ENCODE measurements at places on chromosomes 4 and X. TPM values are rescaled to one million over a fixed set of nuclear protein-coding genes. Genes with fewer than 3 reads are reported as not detected.

LAMTOR3 gene
- 37.0 TPM for polyA plus RNA-seq

DNA sequence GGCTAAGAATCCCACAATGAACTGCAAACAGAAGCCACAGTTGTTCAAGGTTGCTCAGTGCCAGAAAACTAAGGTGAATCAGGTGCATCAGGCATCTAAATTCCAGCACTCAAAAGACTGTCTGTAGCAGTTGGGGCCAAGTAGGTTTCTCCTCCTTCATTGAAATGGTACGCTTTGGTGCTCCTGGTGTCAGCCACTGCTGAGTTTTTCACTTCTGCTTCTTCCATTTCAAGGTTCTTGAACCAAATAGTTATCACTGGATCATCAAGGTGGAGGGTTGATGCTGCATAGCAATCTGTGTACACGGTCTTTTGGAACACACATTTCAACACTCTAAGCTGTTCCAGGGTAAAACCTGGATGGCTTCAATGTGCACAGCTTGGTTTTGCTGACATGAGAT lies 74.4 kb downstream of the TMA16 start:
- DNase-seq, result no peak
- no peaks in the 10 kb centered on the region for H3K4me1 ChIP-seq
- H3K36me3 ChIP-seq, result no peaks in the 10 kb centered on the region
- no peak overlapping the region for H3K4me3 ChIP-seq
- no peaks in the 10 kb centered on the region for H3K27me3 ChIP-seq

GRCh38 chrX:8714164-8714563 lies 17.8 kb downstream of the ANOS1 start:
- no peak for DNase-seq
- H3K36me3 ChIP-seq, result no peaks in the 10 kb centered on the region
- no peak overlapping the region for H3K27ac ChIP-seq
- no peaks in the 10 kb centered on the region for H3K4me1 ChIP-seq
- no peaks in the 10 kb centered on the region for H3K27me3 ChIP-seq

SMIM10L2A gene
- polyA plus RNA-seq, result 0.49 TPM

DNA sequence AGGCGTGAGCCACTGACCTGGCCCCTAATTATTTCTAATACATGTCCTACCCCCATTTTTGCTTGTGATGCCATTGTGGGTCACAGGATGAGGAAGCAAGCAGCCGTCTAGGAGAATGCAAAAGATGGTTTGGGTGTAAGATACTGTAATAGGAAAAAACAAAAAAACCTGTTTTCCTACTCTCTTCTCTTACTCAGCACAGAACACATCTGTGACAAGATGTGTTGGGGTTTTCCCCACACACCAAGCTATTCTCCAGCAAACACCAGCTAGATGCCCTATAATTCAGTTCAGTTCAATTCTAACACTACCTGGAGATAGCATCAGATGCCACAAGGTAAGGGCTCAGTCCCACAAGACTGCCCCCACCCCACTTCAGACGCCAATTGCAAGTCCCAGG lies 15.3 kb upstream of the HPRT1 start:
- no peak overlapping the region for H3K4me3 ChIP-seq
- DNase-seq, result no peak
- H3K36me3 ChIP-seq, result no peaks in the 10 kb centered on the region
- no peak overlapping the region for H3K27ac ChIP-seq
- H3K4me1 ChIP-seq, result no peaks in the 10 kb centered on the region
- no peaks in the 10 kb centered on the region for H3K27me3 ChIP-seq

GRCh38 chr4:6986072-6986780 lies 56.9 kb upstream of the TADA2B start:
- peak overlapping the region; percentile 86 for H3K27ac ChIP-seq
- H3K4me1 ChIP-seq, result peaks cover 31% of the 10 kb centered on the region
- peak overlapping the region; percentile 73 for H3K4me3 ChIP-seq

DNA sequence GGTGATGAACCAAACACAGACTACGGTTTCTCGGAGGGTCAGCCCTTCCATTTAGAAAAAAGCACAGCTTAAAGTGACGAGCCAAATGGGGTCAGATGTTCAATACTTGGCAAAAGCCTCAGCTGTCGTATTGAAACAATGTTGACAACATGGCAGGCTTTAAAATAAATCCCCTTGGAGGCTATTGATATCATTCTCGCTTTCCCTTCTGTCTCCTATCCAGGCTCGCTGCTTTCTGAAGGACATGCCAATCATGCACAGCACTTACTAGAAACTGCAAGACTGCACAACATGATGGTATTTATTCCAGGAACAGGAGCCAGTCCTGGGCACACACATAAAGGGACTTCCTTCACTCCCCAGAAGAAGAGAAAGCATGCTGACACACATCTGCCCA lies 137.9 kb downstream of the SLC7A11 start:
- H3K4me3 ChIP-seq, result no peak overlapping the region
- DNase-seq, result no peak
- H3K4me1 ChIP-seq, result no peaks in the 10 kb centered on the region
- no peaks in the 10 kb centered on the region for H3K27me3 ChIP-seq
- no peak overlapping the region for H3K27ac ChIP-seq

- DNase-seq, result no peak
- no peak overlapping the region for H3K27ac ChIP-seq
- H3K4me1 ChIP-seq, result no peaks in the 10 kb centered on the region
These were observed 190.2 kb downstream of the SMIM20 start for GRCh38 chr4:26104056-26104685.

DNA sequence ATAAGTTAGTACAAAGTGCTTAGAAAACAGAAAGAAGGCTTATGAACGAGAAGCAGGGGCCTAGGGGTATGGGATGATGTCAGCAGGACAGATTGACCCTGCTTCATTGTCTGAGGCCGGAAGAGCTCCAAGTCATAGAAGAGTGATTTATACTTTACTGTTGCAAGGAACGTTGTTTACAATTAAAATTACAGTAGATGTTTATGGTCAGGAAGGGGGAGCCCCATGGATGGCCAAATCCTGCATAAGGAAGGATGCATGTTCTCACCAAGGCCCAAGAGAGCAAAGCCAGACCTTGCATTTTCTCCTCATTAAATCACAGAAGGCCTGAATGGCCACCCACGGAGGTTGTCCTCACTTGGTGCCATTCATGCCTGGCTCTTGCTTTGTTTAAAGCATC lies 115.3 kb downstream of the LDB2 start:
- H3K36me3 ChIP-seq, result no peaks in the 10 kb centered on the region
- no peak overlapping the region for H3K4me3 ChIP-seq
- DNase-seq, result no peak
- H3K27ac ChIP-seq, result no peak overlapping the region
- no peaks in the 10 kb centered on the region for H3K27me3 ChIP-seq

DNA sequence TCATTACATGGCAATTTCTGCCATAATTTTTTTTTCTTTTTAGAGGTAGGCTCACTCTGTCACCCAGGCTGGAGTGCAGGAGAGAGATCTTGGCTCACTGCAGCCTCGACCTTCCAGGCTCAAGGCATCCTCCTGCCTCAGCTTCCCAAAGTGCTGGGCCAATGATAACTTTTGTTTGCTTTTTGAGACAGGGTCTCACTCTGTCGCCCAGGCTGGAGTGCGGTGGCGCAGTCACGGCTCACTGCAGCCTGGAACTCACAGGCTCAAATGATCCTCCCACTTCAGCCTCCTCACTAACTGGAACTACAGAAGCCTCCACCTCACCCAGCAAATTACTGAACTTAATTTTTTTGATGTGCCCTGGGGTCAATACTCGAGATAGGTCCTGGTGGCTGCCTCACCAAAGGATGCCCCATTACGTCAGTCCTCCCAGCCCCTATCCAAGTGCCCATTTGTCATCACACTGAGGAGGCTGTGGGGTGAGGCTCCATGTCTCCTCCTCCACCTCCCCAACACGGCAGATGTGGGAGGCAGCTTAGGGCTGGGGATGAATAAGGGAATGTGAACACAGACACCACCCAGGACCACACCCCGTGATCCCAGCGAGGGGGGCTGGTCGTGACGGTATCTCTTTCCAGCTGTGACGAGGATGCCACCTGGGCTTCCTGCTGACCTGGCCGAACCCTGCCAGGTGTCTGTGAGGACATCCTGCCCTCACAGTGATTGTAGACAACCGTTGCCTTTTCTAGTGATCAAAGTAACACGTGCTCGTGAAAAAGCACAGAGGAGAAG lies 12.4 kb upstream of the NKX1-1 start:
- H3K36me3 ChIP-seq, result no peaks in the 10 kb centered on the region
- H3K27ac ChIP-seq, result no peak overlapping the region
- H3K4me3 ChIP-seq, result no peak overlapping the region
- no peaks in the 10 kb centered on the region for H3K27me3 ChIP-seq

DNA sequence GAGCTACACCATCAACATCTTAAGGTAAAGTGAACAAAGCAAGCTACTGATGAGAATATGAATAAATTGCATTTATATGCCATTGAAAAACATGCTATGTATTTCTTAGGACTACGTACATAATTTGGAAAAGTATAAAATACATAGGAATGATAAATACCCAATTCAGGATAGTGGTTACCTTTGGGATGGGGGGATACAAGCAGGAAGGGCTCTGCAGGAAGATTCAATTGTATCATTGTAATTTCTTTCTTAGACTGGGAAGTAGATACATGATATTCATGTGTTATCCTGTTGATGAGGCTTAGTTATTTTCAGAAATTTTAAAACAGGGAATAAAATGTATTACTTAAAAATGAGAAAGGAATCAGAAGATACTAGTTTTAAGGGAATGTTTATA lies 43.4 kb downstream of the TRAPPC11 start:
- no peaks in the 10 kb centered on the region for H3K27me3 ChIP-seq
- H3K27ac ChIP-seq, result no peak overlapping the region
- no peaks in the 10 kb centered on the region for H3K4me1 ChIP-seq
- H3K4me3 ChIP-seq, result no peak overlapping the region
- DNase-seq, result no peak
- H3K36me3 ChIP-seq, result peaks cover 29% of the 10 kb centered on the region

- DNase-seq, result peak; percentile 28
- H3K27me3 ChIP-seq, result peaks cover 5% of the 10 kb centered on the region
- H3K4me1 ChIP-seq, result no peaks in the 10 kb centered on the region
- H3K36me3 ChIP-seq, result no peaks in the 10 kb centered on the region
These were observed at the start of gene PDLIM3 for GRCh38 chr4:185534866-185535611. Gene PDLIM3 (minus strand): TSS chr4:185535507. CDS start chr4:185535434, 73 bp downstream.

DNA sequence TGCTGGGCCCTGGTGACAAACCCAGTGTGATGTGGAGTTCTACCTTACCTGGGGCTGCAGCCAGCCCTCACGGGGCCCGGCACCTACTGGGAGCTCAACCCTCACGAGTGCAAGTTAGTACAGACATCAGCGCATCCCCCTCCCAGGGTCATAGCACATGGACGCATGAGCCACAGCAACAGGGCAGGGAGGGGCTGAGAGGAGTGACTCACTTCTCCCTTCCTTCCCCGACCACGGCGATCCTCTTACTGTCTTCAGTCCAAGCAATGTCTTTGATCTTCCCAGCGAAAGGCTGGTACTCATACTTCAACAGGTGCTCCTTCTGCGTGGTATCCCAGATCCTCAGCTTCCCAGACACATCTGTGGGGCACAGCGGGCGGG lies 17.8 kb downstream of the WDR1 start:
- peaks cover 82% of the 10 kb centered on the region for H3K36me3 ChIP-seq
- H3K4me1 ChIP-seq, result peaks cover 77% of the 10 kb centered on the region
- no peak for DNase-seq

DNA sequence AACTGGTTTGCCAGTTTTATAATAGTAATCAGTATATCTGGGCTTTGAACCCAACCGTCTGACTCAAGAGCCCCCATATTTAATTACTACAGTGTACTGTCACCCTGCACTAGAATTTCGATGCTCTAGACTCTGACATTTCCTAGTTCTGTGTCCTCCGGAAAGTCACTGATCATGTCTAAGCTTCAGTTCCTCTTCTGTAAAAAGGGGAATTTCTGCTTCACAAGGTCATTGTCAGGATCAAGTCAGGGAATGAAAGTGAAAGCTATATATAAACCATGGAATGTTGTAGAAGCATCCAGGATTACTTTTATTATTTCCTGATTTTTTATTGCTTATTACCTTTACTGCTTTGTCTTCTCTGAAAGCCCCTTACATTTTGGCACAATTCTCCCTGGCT lies 4.0 kb upstream of the KCNIP4 start:
- H3K4me3 ChIP-seq, result no peak overlapping the region
- peaks cover 4% of the 10 kb centered on the region for H3K27me3 ChIP-seq
- no peaks in the 10 kb centered on the region for H3K4me1 ChIP-seq
- H3K27ac ChIP-seq, result no peak overlapping the region

DNA sequence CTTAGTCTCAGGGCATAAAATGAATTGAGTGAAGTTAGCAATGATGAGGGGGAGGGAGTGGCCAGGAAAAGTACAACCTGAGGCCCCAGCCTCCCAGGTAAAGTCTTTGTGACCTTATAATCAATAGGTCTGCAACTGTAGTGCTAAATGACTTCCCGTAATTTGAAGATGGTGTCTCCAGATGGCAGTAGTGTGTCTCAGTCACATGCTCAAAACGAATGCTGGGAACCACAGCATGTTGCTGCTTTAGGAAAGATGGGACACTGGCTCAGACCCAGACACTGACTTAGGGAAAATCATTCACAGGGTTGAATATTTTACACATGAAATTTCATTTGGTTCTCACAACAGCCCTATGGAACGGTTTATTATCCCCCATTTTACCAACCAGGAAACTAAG lies 10.3 kb downstream of the SRPX2 start:
- no peaks in the 10 kb centered on the region for H3K4me1 ChIP-seq
- no peak overlapping the region for H3K4me3 ChIP-seq
- no peaks in the 10 kb centered on the region for H3K27me3 ChIP-seq
- no peak overlapping the region for H3K27ac ChIP-seq
- DNase-seq, result no peak

DNA sequence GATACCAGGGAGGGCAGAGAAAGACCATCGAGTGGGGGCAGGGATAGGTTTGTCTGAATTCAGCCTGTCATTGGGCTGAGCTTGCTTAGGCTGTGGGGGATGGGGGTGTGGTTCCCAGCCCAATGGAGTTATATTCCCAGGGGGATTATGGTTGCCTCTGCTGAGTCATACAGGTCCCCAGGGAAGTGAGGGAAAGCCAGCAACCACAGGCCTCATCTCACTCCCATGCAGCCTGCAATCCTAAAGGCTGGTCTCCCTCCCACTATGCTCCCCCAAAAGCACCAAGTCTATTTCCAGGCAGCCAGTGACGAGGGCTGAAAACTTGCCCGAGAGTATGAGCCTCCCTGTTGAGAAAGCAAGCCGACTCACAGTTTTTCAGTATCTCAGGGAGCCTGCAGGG lies 39.3 kb downstream of the AFM start:
- H3K27me3 ChIP-seq, result no peaks in the 10 kb centered on the region
- H3K4me1 ChIP-seq, result no peaks in the 10 kb centered on the region
- H3K4me3 ChIP-seq, result no peak overlapping the region
- DNase-seq, result no peak
- H3K36me3 ChIP-seq, result no peaks in the 10 kb centered on the region

DNA sequence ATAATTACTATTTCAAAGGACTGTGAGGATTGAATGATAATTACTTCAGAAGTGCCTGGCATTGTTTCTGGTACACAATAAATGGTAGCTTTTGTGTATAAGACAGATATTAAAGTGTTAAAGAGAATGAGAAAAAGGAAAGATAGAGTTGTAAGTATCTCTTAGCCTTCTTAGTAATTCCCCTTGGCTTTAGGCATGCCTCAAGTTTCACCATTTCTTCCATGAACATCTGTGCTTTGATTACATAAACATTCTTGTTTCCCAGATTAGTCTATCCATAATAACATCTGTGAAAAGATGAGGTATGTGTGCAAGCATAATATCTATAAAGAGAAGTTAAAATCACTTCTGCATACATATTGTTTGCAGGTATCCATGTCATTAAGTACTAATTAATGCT lies 230.9 kb upstream of the TEX13A start:
- no peak for DNase-seq
- H3K4me3 ChIP-seq, result no peak overlapping the region
- no peaks in the 10 kb centered on the region for H3K36me3 ChIP-seq
- H3K4me1 ChIP-seq, result no peaks in the 10 kb centered on the region
- H3K27ac ChIP-seq, result no peak overlapping the region
